A172 (cell line): ENCODE measurements at places on chromosomes 3 and 15. TPM values are rescaled to one million over a fixed set of nuclear protein-coding genes. Genes with fewer than 3 reads are reported as not detected.

- DNase-seq: no peak
Measured at GRCh38 chr3:25044762-25045710, 383.0 kb upstream of the RARB start.

ITIH3 gene
- total RNA-seq: 2.2 and 3.1 TPM in 2 replicates

DNA sequence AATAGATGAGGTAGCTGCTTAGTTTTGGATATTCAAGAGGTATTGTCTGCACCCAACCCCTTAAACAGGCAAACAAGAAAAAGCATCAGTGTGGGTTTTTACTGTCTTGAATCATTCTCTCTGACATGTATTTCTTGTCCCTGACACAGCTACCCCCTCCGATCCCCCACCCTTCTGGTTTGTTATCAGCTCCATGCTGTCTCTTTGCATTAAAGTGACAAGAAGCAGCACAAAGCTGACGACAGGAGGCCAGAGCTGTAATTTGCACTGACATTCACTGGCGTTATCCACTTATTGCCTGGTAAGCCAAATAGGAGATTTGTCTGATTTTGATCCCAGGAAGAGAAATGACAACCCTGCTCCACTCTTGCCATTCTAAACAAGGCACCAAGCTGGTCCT lies 83.3 kb upstream of the SNRK start:
- DNase-seq: no peak

- no peak for DNase-seq
Measured at GRCh38 chr15:91476861-91477260, 376.6 kb upstream of the SLCO3A1 start.

CALML4 gene
- total RNA-seq: 1.4 and 5.2 TPM in 2 replicates

ADAMTS9 gene
- 0.50 and 0.90 TPM in 2 replicates for total RNA-seq

GRCh38 chr15:29278436-29279105 lies 8.9 kb upstream of the NSMCE3 start:
- peak; percentile 51 for DNase-seq

APBA2 gene
- total RNA-seq: 25.7 and 34.8 TPM in 2 replicates

STAB1 gene
- total RNA-seq: 0.12 TPM in 1 of 2 replicates, not detected in the other

- peak; percentile 27 for DNase-seq
Measured at GRCh38 chr3:69445024-69445423, 59.1 kb upstream of the FRMD4B start.

- DNase-seq: no peak
Measured at GRCh38 chr3:156678197-156678596, 3.8 kb downstream of the TIPARP start.

DNA sequence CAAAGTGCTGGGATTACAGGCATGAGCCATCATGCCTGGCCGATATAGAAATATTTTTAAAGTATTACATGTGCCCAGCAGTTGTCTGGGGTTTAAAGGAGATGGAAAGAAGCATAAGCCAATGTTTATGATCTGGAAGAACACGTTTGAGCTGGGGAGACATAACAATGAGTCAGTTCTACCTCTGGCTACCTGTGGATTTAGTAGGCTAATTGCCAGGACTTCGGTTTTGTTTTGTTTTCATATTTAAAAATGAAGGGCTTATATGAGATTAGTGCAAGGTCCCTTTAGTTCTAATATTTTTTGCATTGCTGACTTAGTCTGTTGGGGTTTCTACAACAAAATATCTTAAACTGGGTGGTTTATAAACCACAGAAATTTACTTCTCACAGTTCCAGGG lies 22.9 kb upstream of the TNFSF10 start:
- no peak for DNase-seq

FANCI gene
- 69.6 and 87.2 TPM in 2 replicates for total RNA-seq

DNA sequence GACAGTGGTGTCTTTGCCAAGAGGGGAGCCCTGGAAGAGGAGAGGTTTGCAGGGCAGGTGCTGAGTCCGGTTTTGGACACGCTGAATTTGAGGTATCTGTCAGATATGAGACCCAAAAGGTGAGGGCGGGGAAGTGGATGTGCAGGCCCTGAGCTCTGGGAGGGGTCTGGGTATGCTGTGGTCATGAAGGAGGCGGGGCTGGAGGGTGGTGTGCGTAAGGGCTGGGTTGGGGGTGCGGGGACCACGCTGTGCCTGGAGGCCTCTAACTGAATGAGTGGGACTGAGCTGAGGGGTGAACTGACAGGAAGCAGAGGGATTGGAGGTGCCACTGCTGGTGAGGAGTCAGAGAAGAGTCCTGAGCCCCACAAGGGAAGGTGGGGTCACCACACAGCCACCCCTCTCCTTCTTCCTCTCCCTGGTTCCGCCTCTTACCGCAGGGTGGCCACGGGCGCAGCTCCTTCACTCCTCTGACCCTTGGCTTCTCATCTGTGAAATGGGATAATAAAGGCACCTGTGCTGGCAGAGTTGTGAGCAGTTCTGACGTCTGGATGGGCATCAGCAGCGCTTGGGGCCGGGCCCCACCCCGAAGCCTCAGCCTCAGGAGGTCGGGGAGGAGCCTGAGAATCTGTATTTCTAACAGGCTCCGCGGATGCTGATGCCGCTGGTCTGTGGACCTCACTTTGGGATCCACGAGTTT lies 28.8 kb downstream of the PSTPIP1 start:
- no peak for DNase-seq

DNA sequence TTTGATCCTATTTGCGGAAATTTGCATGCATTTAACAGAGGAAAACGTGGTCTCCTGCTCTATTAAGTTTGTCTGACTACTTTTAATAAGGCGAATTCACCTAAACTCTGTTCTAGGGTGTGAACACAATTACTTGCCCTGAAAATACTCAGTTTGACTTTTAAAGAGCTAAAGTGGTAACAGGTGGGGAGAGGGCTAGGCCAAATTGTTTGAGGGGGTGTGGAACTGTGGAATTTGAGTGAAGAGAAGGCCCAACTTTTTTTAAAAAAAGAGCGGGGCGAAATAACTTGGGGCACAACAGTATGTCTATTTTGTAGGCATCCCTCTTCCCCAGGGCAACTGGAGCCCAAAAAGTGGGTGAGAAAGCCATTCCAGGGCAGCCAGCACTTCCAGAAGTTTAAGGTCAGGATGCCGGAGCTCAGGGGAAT lies 580 bp upstream of the FXR1 start:
- no peak for DNase-seq

NME9 gene
- total RNA-seq: not detected in 2 replicates

DNA sequence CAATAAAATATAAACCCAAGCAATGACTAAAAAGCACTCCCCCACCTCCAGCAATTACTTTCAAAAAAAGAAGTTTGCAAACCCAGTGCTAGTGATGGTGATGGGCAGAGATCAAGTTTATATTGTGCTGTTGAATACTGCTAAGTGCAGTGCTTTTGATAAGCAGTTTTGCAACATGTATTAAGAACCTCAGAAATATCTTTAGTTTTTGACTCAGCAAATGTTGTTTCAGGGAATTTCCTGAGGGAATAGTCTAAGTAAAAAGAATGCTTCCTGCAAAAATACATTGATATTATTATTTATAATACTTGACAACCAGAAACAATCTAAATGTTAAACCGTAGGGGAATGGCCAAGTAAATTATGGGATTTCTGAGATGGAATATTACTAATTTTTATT lies 69.3 kb downstream of the ADAMTSL3 start:
- DNase-seq: no peak

DUOXA2 gene
- total RNA-seq: not detected in 2 replicates

GRCh38 chr15:24971772-24972171 lies 17.0 kb downstream of the SNRPN start:
- DNase-seq: no peak

APOD gene
- total RNA-seq: 0.17 and 0.50 TPM in 2 replicates

GRCh38 chr3:47482366-47482765 lies 6.6 kb upstream of the SCAP start:
- no peak for DNase-seq

HESX1 gene
- 1.1 TPM in 1 of 2 replicates, not detected in the other for total RNA-seq

ARHGEF26 gene
- total RNA-seq: 7.4 and 7.7 TPM in 2 replicates
